Fibroblast of skin of scalp (primary cell): ENCODE measurements at places on chromosomes 12 and 14.

- DNase-seq, result no peak
Observed at GRCh38 chr12:5269846-5270245, 162.1 kb upstream of the NTF3 start.

GRCh38 chr14:93953263-93953662 lies 23.1 kb downstream of the ASB2 start:
- DNase-seq, result no peak

DNA sequence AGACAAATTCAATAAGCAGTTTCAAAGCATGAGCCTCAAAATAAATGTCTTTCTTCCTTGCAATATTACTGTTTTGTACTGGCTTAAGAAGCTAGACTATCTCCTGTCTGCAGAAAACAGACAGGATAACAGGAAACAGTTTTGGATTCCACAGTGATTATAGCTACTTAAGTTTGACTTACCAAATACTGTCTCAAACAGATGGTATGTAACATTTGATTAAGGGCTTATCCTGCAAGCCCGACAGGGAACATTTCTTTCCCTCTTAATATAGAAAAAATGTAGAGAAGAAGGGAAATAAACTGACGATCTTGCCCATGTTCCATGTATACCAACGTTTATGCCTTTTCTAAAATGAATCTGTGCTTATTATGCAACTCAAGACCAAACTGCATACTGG lies 179.9 kb upstream of the EEA1 start:
- peak; percentile 83 for DNase-seq

DNA sequence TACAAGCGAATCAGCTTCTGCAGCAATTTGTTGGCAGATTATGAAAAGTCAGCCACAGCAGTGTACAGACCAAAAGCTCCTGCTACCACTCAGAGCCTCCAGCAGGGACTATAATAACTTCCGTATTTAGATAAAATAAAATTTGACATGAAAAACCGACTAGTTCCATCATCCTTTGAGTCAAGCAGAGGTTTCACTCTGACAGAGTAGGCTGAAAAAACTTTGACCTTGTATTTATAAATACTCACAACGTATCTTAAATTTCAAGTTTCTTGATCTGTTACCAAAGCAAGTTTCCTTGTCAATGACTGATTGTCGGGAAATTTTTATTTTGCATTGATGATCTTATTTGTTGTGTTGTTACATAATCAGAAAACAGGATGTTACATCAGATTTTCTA lies 283.4 kb downstream of the DAD1 start:
- no peak for DNase-seq

- DNase-seq, result peak; percentile 15
Observed at GRCh38 chr14:32779840-32780239, 158.8 kb upstream of the NPAS3 start.

- DNase-seq, result peak; percentile 75
Observed at GRCh38 chr12:72346363-72346944, 74.3 kb downstream of the TRHDE start.

DNA sequence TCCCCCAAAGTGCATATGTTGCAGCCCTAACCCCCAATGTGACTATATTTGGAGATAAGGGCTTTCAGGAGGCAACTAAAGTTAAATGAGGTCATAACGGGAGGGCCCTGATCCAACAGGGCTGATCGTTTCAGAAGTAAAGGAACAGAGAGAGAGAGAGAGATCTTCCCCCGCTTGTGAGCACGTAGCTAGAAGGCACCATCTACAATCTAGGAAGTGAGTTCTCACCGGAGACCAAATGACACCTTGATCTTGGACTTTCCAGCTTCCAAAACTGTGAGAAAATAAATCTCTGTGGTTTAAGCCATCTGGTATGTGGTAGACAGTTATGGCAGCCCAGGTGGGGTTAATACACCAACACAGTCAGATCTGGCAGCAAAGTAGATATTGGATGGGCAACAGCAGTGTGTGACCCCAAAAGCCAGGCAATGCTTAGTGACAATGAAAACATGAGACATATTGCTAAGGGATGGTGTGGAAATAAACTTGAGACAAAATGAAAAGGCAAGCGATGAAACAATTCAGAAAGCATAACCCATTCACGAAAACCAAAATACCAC lies 147.2 kb upstream of the GSC start:
- no peak for DNase-seq

DNA sequence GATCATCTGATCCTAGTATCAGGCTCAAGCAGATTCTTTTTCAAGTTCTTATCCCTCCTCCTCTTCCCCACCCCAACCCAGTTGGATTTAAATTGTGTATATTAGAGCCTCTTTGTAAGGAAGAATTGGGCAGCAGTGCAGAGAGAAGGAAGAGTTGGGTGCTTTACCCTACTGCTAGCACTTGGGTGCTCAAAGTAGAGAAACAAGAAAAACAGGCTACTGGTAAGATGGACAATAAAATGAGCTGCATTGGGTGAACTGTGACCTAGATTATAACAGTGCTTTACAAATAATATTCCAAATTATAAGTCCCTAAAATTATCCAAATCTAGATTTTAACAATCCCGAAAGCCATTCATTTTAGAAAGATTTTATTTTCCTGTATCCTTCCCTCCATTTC lies 363.4 kb upstream of the GARIN6 start:
- no peak for DNase-seq

GRCh38 chr14:79166171-79166570 lies 996.0 kb downstream of the NRXN3 start:
- DNase-seq, result no peak

GRCh38 chr12:86429824-86430223 lies 173.6 kb upstream of the MGAT4C start:
- DNase-seq, result no peak

GRCh38 chr12:26697217-26697616 lies 135.8 kb downstream of the ITPR2 start:
- no peak for DNase-seq

GRCh38 chr12:64265839-64266238 lies 43.7 kb upstream of the KICS2 start:
- DNase-seq, result no peak

- no peak for DNase-seq
Observed at GRCh38 chr12:120093592-120094355, 22.8 kb downstream of the RAB35 start.

GRCh38 chr14:93431036-93431670 lies 414 bp downstream of the UNC79 start:
- peak; percentile 1 for DNase-seq

DNA sequence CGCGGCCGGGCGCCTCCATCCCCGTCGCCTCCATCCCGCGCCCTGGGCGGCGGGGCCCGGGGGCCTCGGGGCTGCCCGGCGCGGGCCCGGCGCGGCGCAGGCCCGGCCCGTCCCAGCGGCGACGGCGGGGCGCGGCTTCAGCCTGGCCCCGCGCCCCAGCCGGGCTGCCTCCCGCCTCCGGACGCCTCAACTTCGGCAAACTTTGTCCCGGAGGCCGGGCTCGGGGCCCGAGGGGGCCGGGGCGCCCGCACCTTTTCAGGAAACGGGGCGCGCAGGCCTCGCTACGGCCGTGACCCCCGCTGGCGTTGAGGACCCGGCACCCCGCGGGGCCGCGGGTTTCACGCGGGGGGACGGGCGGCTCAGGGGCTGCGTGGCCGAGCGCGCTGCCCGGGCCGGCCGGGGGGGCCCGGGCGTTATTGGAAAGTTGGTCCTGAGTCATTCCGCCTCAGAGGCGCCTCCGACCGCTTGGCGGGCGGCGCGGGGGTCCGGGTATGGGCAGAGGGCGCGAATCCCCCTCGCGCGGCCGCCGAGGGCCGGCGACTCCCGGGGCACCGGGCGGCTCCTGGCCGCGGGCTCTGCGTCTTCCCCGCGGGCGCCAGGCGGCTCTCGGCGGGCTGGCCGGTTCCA lies 575 bp downstream of the TRAF3 start:
- no peak for DNase-seq
